Activated T-helper 1 cell treated with Interleukin-2 at 50 U/mL for 16 hours (primary cell): ENCODE measurements at places on chromosomes 6 and 20.

- DNase-seq, result no peak
These were observed 45.9 kb downstream of the ZNF217 start for GRCh38 chr20:53547664-53548239.

DNA sequence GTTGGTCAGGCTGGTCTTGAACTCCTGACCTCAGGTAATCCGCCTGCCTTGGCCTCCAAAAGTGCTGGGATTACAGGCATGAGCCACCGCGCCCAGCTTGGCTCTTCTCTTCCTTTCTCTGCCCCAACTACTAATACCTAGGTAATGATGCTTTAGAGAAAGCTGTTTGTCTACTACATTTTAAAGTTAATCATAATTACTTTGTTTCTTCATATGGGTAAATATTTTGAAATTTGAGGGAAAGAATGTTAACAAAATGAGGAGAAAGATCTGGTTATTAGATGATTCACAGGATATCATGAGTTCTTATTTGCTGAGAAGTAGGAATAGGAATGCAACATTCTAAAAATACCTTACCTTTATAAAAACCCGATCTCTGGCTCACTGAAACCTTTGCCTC lies 18.4 kb upstream of the PTPRK start:
- DNase-seq, result no peak

GRCh38 chr6:68873236-68873635 lies 238.2 kb downstream of the ADGRB3 start:
- DNase-seq, result no peak

- no peak for DNase-seq
These were observed 1.2 kb upstream of the PNPLA1 start for GRCh38 chr6:36268478-36269275.

- DNase-seq, result no peak
These were observed 205.7 kb downstream of the OTOR start for GRCh38 chr20:16953858-16954257.

DNA sequence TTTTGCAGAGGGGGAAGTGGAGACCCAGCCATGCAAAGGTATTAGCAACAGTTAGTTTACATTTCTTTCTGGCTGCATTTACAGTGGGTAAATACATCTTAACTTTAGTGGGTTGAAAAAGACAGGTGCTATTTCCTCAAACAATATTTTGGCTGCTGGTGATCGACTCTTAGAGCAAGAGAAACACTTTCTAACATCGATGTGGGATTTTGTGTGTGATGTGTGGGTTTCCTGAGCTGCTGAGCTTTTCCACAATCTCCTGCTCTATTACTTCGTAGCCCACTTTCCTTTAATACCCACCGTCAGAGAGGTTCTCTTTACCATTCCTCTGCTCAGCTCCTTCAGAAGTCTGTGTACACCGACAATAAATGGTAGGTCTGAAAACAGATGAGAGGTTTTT lies 339.0 kb downstream of the NRN1 start:
- no peak for DNase-seq

- DNase-seq, result no peak
These were observed 6.9 kb downstream of the BLOC1S5 start for GRCh38 chr6:8057263-8057662.

- no peak for DNase-seq
These were observed 196.7 kb upstream of the KCNQ5 start for GRCh38 chr6:72425003-72425681.

- no peak for DNase-seq
These were observed 4.7 kb upstream of the LY86 start for GRCh38 chr6:6583836-6584235.

- no peak for DNase-seq
These were observed 14.5 kb upstream of the CCN6 start for GRCh38 chr6:112039431-112039770.

DNA sequence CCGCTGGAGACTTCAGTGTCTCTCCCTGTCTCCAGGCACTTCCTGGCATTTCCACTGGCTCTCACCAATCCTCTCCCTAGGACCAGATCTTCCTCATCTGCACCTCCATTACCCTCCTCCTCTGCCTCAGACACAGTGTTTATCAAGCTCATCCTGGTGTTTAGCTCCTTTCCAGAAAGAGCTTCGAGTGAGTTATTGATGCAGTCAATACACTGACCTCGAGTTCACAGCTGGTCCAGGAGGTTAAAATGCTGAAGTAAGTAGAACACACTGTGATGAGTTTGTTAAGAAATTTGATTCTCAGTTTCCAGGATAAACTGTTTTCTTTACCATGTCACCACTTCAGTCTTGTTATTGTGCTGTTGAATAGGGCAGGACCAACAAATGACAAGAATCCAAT lies 42.1 kb upstream of the ARMC2 start:
- DNase-seq, result no peak

DNA sequence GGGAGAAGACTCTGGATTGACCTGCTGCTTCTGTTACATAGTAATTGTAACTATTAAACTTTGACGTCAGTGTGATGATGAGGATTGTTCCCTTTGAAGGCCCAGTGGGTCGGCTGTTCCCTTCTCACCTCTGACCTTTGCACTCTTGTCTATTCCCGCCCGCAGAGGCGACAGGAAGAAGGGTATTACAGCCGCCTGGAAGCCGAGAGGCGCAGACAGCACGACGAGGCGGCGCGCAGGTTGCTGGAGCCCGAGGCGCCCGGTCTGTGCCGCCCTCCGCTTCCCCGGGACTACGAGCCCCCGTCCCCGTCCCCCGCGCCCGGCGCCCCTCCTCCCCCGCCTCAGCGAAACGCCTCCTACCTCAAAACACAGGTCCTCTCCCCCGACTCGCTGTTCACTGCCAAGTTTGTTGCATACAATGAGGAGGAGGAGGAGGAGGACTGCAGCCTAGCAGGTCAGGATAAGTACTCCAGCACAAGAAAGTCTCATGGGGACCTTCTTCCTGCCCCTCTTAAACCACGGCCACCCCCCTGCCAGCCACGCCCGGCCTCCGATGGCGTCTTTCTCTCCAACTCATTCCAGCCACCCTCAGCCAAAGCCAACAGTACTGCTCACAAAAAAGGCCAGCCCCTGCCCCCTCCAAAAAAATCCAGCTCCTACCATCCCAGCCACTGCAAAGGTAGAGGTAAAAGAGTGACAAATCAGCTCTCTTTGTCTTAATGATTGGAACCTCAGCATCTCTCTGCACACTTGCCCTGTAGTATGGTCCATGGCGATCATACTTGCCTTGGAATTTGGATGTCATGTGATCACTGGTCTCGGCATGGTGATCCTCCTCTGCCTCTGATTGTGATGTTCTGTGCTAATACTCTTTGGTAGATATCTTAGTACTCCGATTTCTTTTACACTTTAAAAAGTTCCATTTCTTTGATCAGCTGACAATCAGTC lies 31.6 kb upstream of the KIF25 start:
- DNase-seq, result no peak

DNA sequence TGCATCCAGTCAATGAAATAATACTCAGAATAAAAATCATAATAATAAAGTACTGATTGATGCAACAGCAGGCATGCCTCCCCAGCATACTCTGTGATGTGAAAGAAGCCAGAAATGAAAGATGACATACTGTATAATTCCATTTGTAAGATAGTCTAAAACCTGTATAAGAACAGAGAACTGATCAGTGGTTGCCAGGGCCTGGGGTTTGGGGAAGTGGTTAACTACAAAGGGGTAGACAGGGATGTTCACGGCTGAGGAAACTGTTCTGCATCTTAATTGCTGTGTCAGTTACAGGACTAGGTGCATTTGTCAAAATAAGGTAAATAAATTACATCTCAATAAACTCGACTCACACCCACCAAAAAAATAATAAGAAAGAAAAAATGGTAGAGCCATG lies 81.3 kb upstream of the BMP2 start:
- no peak for DNase-seq

- no peak for DNase-seq
These were observed 1.9 kb downstream of the DDR1 start for GRCh38 chr6:30885999-30886896.

GRCh38 chr20:19495905-19496703 lies 262.0 kb upstream of the RIN2 start:
- no peak for DNase-seq
